ENCODE measurements at places on chromosomes 3 and 15.

DNA sequence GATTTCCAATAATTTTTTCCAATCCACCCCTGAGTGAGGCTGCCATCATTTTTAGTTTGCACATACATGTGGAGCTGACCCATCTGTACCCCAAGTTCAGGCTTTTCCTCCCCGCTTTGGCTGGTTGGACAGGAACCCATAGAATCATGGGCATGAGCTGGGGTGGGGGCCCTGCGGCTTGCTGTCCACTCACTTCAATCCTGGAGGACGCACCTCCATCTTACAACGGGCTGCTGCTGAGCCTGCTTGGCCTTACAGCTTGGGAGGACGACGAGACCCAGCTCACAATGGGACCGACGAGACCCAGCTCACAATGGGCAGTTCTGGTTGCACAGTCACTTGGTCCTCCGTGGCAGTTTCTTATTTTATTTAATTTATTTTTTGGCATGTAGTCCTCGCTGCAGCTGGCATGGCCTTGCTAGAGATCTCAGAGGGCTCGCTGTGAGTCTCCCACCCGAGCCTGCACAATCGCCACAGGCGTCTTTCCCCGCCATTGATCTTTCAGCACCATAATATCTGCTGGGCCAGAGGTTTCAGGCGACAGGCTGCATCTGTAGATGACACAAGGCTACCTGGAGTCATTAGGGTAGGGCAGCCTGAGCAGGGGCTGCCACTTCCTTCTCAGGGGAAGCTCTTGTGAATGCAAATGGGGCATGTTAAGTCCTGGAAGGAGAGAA is 19.6 kb upstream of the EPHB3 start:
- DNase-seq = no peak

- no peak for DNase-seq
Observed at GRCh38 chr3:89405593-89405992, 298.2 kb downstream of the EPHA3 start.

DNA sequence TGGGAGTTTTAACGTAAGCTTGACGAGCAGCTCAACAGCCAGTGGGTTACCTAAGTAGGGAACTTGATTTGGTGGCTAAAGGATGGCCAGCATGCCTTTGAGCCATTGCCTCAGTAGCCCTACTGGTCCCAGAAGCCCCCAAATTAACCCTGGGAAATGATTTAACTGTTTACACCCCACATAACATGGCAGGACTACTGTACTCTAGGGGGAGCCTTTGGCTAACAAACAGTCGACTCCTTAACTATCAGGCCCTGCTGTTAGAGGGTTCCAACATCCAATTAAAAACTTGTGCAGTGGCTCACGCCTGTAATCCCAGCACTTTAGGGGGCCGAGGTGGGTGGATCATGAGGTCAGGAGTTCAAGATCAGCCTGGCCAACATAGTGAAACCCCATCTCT is 9.4 kb upstream of the SMCO1 start:
- DNase-seq = no peak

- no peak for DNase-seq
Observed at GRCh38 chr3:168001244-168001643, 94.5 kb downstream of the GOLIM4 start.

GRCh38 chr3:127909646-127910045 is 5.4 kb upstream of the KBTBD12 start:
- DNase-seq = no peak

- no peak for DNase-seq
Observed at GRCh38 chr3:52225452-52226228, at the start of gene TLR9. TLR9 (minus strand) TSS chr3:52225645; CDS start chr3:52225529, 116 bp downstream.

DNA sequence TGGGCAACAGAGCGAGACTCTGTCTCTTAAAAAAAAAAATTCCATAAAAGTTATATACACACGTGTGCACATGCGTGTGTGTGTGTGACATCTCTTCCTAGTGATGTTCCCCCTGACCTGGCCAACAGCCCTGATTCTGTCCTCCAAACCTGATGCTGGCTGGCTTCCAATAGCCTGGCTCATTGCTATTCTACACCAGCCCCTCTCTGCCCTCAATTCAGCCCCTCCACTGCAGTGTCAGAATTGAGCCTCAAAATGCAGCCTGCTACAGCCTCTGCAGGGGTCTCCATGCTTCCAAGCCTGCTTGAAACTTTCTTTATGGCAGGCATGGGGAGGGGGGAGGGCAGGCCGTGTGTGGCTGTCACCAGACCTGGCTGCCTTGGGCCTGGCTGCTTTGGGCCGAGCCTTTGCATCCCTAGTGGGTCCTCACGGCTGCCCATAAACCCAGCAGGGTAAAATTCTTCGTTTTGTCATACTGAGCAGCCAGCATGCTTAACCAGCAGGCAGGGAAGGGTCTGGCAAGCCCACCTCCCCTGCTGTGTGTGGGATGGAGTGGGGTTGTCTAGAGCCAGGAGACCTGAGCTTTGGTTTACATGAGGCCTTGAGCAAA is 22.7 kb upstream of the DOCK3 start:
- DNase-seq = no peak

GRCh38 chr3:120742849-120743365 is 363 bp downstream of the GTF2E1 start:
- no peak for DNase-seq

- no peak for DNase-seq
Observed at GRCh38 chr15:90664650-90665287, 52.4 kb upstream of the BLM start.

- no peak for DNase-seq
Observed at GRCh38 chr15:70033529-70034140, 64.1 kb downstream of the TLE3 start.

- no peak for DNase-seq
Observed at GRCh38 chr3:4984511-4984864, 5.3 kb downstream of the BHLHE40 start.

GRCh38 chr15:99210334-99210733 is 39.0 kb downstream of the TTC23 start:
- no peak for DNase-seq

DNA sequence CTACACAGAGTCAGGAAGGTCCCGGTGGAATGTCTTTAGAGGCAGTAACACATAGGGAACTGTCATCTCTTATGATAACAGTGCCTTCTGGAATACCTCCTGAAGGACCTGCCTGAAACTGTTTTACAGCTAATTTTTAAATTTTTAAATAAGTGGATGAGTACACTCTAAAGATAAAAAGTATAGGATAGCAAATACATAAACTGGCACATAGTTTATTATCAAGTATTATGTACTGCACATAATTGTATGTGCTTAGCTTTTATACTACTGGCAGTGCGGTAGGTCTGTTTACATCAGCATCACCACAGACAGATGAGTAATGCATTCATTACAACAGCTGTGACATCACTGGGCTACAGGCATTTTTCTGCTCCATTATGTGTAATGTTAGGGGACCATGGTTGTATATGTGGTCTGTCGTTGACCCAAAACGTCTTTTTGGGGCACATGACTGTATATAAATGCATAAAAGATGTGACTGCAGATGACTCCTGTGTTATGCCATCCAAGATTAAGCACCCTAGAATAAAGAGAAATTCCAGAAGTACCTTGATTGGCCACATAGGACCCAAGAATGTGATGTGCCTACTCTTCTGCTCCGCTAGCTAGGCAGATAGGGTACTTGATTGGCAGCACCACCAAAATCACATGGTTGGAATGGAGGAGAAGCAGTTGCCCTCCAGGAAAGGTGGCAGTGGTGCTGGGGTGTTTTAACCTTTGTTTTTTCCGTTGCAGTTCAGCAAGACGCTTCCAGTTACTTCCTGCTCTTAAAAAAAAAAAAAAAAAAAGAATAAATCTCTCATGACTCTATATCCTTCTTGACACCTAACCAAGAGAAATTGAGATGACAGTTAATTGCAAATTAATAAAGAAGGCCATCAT is 3.3 kb downstream of the VPS8 start:
- no peak for DNase-seq

All from RCC 7860 (cell line).